GDM1 (cell line): ENCODE measurements at places on chromosomes 3 and 15.

- DNase-seq: no peak
These were observed 120.1 kb upstream of the NMNAT3 start for GRCh38 chr3:139797724-139798343.

DNA sequence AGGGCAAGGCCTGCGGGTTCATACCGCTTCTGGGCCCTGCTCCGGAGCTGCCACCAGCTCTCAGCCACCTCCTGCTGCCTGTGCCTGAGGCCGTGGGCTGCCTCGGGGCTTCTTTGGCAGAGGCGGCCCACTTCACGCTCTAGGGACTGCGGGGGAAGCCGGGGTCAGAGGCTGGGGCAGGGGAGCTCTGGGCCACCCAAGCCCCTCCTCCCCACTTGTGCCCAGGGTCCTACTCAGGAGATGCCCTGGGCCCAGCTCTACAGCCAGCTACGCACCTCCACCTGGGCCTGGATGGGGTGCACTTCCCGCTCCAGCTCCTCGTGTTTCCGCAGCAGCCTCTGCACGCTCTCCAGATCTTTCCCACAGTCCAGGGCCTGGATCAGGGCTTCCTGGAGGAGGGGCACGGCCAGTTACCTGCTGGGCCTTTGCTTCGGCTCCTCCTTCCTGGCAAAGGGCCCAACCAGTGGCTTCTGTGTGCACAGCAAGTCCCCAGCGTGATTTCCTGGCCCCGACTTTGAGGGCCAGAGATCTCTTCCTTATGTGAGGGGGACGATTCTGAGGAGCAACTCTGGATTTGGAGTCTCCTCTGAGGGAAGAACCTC lies 24.0 kb downstream of the PLA2G4B start:
- DNase-seq: no peak

- DNase-seq: no peak
These were observed 791.6 kb downstream of the ROBO1 start for GRCh38 chr3:78976200-78976599.

DNA sequence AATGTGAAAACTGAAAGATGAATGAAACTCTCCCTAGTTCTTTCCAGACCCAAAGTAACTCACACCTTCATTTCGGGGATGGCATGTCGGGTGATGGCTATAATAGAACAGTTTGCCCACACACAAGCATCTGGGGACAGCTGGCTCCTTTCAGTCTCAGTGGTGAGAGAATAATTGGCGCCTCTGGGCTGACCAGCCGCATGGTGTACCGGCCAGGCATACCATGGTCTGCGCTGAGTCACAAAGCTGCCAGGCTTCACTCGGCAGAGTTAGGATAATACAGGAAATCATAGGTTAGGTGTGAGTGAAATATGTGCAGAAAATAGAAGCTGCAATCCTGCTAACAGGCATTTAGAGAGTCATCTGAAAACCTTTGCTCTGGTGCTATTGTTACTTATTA lies 80.4 kb upstream of the IGF1R start:
- no peak for DNase-seq
